ENCODE measurements at places on chromosomes 5 and 9. TPM values are rescaled to one million over a fixed set of nuclear protein-coding genes. Genes with fewer than 3 reads are reported as not detected.

The LCN12 gene
- 10.0 TPM for total RNA-seq

The MAMDC2 gene
- total RNA-seq = 38.9 TPM

The TMEM252 gene
- total RNA-seq = not detected

The RIOK2 gene
- total RNA-seq = 13.7 TPM

The RC3H2 gene
- total RNA-seq = 39.9 TPM

The NUTM2F gene
- total RNA-seq = not detected

The SPATA31A3 gene
- not detected for total RNA-seq

The RASA1 gene
- 25.6 TPM for total RNA-seq

The NOXA1 gene
- total RNA-seq = 36.7 TPM

The ATP10B gene
- 119 TPM for total RNA-seq

The GLRA1 gene
- not detected for total RNA-seq

The CER1 gene
- total RNA-seq = not detected

DNA sequence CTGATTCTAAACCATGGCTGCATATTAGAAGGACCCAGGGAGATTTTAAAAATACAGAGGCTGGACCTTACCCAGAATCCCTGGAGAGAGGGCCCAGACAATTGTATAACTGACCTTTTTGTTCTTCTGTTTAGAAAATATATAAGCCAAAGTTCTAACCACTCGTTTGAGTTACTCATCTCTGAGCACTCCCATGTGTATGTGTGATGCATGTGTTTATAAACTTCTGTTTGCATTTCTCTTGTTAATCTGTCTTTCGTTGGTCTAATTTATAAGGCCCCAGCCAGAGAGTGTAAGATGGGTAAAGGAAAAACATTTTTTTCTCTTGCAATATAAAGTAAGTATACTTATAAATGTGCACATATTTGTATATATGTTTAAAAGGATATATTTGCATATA, 443.9 kb downstream of the ZNF608 start:
- no peak for DNase-seq

DNA sequence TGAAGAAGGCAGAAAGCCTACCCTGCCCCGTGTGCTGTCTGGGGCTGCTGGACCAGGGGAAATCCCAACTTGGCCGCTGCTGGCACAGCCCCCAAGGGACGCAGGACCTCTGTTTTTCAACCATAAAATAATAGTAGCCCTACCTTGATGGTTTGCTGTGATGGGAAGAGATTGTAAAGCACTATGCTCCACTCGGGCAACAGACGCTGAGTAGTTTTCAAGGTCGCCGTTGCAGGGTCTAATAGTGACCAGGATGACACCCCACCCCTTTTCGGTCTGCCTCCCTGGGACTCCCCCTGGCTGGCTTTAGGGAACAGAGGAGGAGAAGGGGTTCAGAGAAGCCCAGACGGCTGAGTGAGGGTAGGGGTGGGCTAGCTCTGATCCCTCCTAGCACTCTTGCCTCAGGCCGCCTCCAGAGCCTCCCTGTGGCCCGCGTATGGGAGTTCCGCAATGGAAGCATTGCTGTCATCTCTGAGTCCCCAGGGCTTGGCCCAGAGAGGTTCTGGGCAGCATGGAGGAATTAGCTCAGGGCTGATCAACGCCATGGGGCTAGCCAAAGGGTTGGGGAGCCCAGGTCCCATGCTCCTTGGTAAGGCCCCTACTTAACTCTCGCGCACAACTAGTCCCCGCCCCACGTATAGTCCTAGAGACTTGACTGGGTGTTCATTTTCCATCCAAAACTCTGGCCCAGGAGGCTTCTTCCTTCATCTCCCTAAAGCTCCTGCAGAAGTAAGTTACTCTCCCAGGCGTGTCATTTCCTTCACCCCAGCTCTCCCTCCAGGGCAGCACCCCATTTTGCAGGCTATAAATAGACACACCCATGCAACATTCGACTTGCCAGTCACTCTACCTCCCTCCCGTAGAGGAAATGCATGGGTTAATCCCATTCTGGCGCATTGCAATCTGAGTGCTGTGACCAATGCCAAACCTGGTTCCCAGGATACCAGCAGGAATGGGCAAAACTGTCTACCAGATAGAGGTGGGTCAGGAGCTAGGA, 1.1 kb upstream of the IRF1 start:
- no peak for DNase-seq

- no peak for DNase-seq
These were observed 35.5 kb downstream of the EFNA5 start for GRCh38 chr5:107634981-107635848.

DNA sequence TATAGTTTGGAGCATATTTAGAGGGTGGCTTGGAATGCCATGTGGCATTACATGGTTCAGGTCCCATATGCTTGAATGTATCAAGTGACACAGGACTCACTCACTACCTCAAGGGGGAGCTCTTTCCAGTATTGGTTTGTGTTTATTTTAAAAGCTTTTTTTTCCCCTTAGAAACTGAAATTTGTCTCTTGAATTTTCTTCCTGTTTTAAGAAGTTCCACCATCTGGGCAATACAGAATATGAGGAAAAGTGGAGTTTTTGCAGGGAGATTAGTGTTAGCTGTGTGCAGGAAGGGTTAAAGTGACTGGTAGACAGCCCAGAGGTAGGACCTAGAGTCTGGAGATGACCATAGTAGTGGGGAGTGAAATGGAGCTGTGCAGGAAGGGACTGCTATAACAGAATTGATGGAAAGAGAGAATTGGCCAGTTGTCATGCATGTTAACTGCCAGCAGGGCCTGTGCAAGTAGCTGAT, 36.6 kb downstream of the CTNNA1 start:
- no peak for DNase-seq

DNA sequence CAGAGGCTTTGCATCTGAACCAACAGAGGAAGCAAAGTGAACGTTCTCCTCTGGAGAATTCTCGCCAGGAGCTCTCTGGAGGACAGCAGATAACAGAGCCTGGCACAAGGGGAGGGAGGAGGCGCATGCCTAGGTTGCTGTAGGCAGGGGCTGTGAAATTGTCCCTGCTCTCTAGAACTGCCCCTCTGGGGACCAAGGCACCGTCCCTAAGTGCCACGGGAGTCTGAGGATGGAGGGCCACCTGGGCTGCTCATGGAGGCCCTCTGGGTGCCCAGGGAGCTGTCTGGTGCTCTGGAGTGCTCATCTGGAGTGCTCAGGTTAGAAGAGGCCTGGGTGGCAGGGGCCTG, 77.6 kb downstream of the CACNA1B start:
- no peak for DNase-seq

DNA sequence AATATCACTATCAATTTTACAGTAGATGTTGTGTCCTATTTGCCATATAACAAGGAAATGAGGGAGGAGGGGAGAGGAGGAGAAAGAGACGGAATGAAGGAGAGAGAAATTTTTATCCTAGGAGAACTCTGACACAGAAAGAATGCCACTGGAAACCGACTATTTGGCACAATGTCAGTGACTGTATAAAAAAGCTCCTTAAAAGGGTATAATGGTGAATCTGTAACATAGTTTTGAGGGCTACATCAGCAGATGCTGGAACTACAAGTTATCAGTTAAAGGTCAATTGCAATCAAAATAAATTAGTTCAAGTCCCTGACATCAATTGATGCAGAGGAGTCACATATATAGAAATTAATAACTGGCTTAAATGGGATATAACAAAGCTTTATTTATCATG, 5.7 kb downstream of the EDIL3 start:
- DNase-seq = no peak

- DNase-seq = peak; percentile 24
These were observed 21.5 kb downstream of the PLPP7 start for GRCh38 chr9:131310833-131311554.

DNA sequence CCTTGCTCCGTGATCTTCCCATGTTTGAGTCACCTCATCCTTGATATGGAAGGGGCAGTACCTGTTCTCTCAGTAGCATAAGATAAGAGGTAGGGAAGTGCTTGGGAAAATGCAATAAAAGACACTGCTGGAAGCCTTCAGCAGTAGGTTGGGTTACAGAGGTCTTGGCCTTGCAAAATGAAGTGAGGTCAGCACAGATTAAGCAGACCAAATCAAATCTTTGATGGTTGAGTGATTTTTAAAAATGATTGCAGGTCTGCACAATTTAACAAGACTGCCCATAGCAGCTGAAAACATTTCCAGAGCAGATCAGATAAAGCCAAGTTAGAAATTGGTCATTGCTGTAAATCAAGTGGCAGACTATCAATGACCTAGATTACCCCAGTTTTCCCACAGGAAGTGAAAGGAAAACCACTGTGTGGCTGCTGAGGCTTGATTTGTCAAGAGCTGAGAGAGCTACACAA, 32.9 kb downstream of the PALM2AKAP2 start:
- DNase-seq = no peak

- no peak for DNase-seq
These were observed 414.8 kb upstream of the SLC30A5 start for GRCh38 chr5:68679041-68679440.

GRCh38 chr9:134544388-134545214, 97.0 kb upstream of the COL5A1 start:
- peak; percentile 21 for DNase-seq

GRCh38 chr5:62689599-62690368, 111.2 kb downstream of the LRRC70 start:
- DNase-seq = no peak

DNA sequence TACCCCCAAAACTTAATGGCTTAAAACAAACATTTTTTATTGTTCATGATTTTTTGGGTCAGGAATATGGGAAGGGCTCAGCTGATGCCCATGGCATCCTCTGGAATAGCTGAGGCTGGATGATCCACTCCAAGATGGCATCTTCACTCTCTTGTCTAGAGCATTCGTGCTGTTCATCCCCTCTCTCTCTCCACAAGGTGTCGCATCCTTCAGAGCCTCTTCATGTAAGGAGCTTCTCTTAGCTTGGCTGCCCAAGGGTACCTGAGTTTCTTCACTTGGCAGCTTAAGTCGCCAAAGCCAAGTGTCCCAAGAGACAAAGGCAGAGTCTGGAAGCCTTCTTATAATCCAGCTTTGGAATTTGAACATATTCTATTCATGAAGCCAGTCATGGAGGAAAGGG, 294.7 kb downstream of the CHSY3 start:
- no peak for DNase-seq

DNA sequence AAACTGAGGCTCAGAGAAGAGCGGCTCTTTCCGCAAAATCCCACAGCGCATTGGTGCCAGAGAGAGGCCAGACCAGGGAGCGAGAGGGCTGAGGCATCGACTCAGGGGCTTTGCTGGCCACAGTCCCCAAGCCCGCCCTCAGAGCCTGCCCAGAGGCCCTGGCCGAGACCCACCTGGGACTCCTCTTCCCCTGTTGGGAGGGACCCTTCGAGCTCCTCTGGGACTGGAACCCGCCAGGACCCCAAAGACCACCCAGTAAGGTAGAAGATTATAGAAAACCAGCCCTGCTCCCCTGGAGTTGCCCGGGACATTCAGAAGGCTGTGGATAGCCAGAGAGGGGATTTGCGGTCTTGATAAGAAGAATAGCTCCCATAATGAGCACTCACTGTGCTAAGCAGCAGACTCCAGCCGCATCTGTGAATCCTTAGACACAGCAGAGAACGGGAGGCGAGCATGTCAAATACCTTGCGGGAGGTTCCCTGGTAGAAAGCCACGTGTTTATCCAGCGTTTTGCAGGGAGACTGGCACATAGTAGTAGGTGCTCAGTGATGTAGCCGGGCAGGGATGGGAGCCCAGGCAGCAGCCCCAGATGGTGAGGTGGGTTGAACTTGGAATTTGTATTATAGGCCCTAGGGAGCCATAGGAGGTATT, 651 bp upstream of the AK1 start:
- DNase-seq = no peak

DNA sequence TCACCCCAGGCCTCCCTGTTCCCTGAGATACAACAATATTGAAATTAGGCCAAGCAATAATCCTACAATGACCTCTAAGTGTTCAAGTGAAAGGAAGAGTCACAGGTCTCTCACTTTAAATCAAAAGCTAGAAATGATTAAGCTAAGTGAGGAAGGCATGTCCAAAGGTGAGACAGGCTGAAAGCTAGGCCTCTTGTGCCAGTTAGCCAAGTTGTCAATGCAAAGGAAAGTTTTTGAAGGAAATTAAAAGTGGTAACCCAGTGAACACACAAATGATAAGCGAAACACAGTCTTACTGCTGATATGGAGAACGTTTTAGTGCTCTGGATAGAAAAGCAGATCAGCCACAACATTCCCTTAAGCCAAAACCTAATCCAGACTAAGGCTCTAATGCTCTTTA, 39.8 kb downstream of the PTAR1 start:
- peak; percentile 12 for DNase-seq

GRCh38 chr5:21574961-21575360, 1278.2 kb downstream of the CDH12 start:
- no peak for DNase-seq

GRCh38 chr5:10733426-10733825, 27.6 kb downstream of the DAP start:
- DNase-seq = no peak

- DNase-seq = no peak
These were observed 246.0 kb upstream of the KIF2A start for GRCh38 chr5:62059960-62060359.

- DNase-seq = no peak
These were observed 85.1 kb downstream of the MACROH2A1 start for GRCh38 chr5:135313946-135314345.

- no peak for DNase-seq
These were observed 184.5 kb downstream of the FBN2 start for GRCh38 chr5:128353441-128354107.

- DNase-seq = no peak
These were observed 1146.2 kb downstream of the CDH9 start for GRCh38 chr5:25892211-25892610.

DNA sequence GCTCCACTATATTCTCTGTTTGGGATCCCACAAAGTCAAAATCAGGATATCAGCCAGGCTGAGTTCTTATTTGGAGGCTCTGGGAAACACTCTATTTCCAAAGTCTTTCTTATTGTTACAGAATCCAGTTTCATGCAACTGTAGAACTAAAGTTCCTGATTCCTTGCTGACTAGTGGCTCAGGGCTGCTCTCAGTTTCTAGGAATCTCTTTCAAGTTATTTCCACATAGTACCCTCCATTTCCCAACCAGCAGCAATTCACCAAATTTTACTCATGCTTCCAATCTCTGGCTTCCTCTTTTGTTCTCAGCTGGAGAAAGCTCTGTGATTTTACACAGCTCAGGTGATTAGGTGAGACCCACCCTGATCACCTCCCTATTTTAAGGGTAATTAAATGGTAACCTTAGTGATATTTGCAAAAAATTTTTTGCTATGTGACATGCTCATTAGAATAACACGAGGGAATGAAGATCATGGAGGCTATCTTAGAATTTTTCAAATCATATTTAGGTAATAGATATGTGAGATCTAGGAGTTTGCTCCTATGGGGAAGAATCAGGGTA, 794.9 kb upstream of the ARRDC3 start:
- DNase-seq = no peak

All from mucosa of gallbladder (tissue), 1 donor.